ENCODE measurements at places on chromosomes 5 and 9.
A peak's percentile ranks its signal among the peaks of the same experiment; 100 is the strongest.

DNA sequence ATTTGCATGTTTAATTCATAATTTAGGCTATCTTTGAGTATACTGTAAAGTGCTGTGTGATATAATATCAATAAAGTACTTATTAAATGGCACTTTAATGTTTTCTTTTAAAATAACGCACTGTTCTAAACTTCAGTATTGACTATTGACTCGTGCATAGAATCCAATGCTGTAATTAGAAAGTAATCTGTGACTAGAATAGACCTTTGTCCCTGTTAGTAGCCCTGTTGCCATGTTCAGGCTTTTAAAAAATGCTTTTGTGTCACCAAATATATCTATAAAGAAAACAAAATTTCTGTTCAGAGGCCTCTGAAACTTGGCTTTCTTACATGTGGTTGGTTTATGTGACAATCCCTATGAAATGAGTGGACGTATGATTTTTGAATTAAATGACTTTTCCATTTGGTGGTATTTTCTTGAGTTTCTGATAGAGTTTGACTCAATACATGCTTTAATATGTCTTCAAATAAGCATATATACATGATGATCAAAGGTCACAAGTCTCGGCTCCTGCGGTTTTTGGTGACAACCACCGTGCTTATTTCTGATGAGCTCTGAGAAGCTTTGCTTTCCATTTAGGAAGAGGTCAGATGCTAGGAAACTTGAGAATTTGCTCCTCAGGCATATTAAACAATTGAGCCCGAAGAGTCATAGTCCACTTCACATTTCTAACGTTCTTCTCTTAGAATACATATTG, 174.7 kb downstream of the NR3C1 start:
- DNase-seq = no peak

- no peak for DNase-seq
These were observed 91.9 kb downstream of the JAKMIP2 start for GRCh38 chr5:147690595-147690994.

DNA sequence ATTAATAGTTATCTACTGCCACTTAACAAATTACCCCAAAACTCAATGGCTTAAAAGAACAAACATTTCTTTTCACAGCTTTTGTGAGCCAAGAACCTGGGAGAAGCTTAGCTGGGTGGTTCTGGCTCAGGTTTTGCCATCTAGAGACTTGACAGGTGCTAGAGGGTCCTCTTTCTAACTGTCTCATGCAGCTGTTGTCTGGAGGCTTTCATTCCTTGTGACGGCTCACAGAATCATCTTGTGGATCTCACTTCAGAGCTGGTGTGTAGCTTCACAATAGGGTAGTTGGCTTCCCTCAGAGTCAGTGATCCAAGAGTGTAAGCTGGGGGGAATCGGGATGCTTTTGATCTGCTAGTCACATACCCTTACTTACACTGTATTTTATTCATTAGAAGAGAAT, 81.2 kb upstream of the APC start:
- no peak for DNase-seq

DNA sequence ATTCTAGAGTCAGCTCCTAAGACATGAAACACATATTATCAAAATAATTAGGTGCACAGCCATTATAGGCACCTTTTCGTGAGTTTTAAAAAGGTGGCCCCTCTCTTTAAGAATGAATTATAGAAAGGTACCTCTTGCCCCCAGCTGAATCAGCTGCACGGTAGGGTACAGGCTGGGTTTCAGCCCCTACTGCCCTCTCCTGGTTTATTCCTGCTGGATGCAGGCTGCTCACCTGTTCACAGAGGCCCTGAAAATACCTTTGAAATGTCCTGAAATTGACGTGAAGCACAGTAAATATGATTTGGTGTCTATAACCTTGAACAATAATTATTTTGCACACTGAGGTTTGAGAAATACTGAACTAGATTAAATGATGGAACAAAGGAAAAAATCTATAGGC, 504.8 kb upstream of the SGCD start:
- DNase-seq = no peak

- peak; percentile 38 for DNase-seq
These were observed 5.2 kb upstream of the RAPGEF6 start for GRCh38 chr5:131640043-131640856.

GRCh38 chr5:170974461-170974860, 112.6 kb downstream of the RANBP17 start:
- no peak for DNase-seq

Measured in activated CD4-positive, alpha-beta T cell treated with anti-CD3 and anti-CD28 coated beads, Interleukin-2, amount 50 U/mL, for 16 hours (primary cell).